ENCODE measurements at places on chromosomes 12 and 14.

- DNase-seq = no peak
Observed at GRCh38 chr12:94167756-94168416, 19.5 kb downstream of the PLXNC1 start.

- DNase-seq = no peak
Observed at GRCh38 chr14:25231004-25231403, 181.1 kb upstream of the STXBP6 start.

GRCh38 chr12:89857652-89858274, 149.1 kb upstream of the ATP2B1 start:
- no peak for DNase-seq

GRCh38 chr12:13204428-13204827, 7.9 kb downstream of the EMP1 start:
- DNase-seq = no peak

- DNase-seq = no peak
Observed at GRCh38 chr14:71985538-71986189, 53.4 kb downstream of the RGS6 start.

GRCh38 chr14:51613416-51613815, 38.3 kb upstream of the FRMD6 start:
- no peak for DNase-seq

GRCh38 chr14:58215191-58215914, 15.4 kb downstream of the ACTR10 start:
- no peak for DNase-seq

All from activated CD4-positive, alpha-beta T cell treated with anti-CD3 and anti-CD28 coated beads, Interleukin-2, amount 50 U/mL, for 4 hours (primary cell).